ENCODE measurements at places on chromosomes 3 and 15.

DNA sequence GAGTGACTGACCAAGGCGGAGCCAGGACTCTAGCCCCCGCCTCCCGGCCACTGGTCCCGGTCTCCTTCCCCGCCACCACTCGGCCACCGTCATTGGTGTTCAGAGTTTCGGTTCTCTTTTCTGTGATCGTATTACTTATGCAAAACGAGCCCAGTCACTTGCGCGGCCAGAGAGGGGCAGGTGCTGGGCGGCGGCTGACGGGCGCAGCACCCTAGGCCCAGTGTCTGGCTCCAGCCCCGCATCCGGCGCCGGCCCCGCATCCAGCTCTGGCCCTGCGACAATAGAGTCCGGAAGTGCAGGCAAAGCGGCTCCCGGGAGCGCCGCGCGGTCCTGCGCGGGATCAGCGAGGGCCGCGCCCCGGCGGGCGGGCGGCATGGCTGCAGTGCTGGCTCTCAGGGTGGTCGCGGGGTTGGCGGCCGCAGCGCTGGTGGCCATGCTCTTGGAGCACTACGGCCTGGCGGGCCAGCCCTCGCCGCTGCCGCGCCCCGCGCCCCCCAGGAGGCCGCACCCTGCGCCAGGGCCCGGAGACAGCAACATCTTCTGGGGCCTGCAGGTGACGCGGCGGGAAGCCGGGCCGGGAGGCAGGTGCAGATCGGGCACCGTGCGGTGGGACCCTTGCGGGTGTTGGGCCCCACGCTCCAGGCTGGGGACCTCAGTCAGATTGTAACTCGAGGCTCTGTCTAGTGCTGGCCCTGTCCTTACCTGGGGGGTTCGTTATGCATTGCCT lies at the start of gene TMEM62:
TSS of gene TMEM62 (plus strand) at position 157 of the 727 bp plus-strand sequence. CDS start at position 374, 217 bp downstream.
- peak; percentile 60 for DNase-seq

DNA sequence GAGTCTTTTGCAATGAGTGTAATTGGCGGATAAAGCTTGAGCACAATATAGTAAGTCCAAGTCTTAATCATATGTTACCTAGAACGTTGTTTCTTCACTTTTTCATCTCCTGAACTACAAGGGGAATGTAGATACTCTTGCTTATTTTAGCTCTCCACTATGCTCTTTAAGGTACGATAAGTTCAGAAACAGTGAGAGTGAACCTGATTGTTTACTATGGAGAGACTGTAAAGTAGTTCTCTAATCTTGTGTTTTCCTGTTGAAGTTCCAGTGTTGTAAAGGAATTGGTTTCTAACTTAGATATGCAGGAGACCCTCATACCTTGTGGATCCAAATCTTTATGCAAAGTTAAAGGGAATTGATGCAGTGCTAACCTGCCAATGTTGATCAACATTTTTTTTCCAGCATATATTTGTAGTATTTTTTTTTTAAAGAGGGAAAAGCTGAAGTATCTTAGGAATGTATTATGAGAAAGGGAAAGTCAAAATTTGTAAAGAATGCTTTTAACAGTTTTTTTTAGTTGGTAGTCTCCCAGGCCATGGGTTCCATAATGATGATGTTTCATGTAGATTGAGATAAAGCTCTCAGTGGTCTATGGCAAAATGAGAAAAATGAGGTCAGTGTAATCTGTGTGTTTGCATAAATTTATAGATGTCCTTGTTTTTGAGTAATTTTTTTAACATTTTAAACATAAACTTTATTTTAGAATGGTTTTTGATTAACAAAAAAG lies 14.9 kb downstream of the ATP11B start:
- no peak for DNase-seq

GRCh38 chr3:411226-411625 lies 214.7 kb downstream of the CHL1 start:
- no peak for DNase-seq

DNA sequence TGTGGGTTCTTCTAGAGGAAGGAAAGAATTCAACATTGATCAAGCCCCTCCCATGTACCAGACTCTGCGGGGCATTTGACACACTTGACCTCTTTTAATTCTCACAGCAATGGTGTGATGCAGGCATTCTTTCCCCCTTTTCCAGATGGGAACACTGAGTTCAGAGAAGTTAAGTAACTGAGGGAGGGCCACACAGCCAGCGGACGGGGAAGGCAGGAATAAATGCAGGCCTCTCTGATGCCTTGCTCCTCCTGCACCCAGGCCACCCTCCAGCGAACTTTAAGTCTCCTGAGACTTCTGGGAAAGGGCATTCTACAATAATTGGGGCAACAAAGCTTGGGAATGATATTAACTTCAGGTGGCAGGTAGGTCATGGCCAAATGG lies 227.4 kb downstream of the UACA start:
- DNase-seq: no peak

DNA sequence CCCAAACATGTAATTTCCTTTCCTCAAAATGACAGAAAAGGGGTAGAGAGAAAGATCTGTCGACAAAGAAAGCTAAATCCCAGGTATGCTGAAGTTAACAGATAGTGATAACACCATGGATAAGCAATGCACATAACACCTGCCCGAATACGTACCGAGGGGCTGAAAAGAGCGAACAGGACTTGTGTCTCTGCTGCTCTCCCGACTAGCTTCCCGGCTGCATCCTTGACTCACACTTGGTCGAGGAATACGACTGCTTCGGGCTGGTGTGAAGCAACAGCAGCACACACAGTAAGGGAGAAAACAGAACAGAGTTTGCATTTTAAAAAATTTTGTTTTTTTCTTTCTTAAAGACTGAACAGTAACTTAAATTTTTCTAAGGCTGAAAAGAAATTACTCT lies 136.4 kb downstream of the CLASP2 start:
- no peak for DNase-seq

- no peak for DNase-seq
Measured at GRCh38 chr15:78242128-78242527, 7.8 kb upstream of the ACSBG1 start.

- peak; percentile 88 for DNase-seq
Measured at GRCh38 chr15:58331913-58332675, 99.7 kb upstream of the LIPC start.

DNA sequence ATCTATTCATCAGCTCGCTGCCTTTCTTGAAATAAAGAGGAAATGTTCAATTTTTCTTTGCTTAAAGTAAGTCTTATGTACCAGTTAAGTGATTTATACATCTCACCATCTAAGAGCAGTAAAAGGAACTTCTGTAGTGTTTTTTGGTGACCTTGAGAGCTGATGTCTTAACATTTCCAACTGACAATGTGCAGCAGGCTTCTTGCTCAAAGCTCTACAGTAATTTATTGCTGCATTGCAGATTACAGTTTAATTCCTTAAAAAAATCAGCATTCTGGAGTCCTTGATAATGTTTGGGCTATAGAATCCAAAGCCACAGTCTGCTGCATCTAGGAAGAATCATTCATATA lies 61.6 kb downstream of the DIPK2A start:
- DNase-seq: no peak

GRCh38 chr3:123653221-123653682 lies 68.4 kb upstream of the HACD2 start:
- DNase-seq: no peak

GRCh38 chr15:49096090-49096750 lies 50.0 kb upstream of the SECISBP2L start:
- DNase-seq: no peak

DNA sequence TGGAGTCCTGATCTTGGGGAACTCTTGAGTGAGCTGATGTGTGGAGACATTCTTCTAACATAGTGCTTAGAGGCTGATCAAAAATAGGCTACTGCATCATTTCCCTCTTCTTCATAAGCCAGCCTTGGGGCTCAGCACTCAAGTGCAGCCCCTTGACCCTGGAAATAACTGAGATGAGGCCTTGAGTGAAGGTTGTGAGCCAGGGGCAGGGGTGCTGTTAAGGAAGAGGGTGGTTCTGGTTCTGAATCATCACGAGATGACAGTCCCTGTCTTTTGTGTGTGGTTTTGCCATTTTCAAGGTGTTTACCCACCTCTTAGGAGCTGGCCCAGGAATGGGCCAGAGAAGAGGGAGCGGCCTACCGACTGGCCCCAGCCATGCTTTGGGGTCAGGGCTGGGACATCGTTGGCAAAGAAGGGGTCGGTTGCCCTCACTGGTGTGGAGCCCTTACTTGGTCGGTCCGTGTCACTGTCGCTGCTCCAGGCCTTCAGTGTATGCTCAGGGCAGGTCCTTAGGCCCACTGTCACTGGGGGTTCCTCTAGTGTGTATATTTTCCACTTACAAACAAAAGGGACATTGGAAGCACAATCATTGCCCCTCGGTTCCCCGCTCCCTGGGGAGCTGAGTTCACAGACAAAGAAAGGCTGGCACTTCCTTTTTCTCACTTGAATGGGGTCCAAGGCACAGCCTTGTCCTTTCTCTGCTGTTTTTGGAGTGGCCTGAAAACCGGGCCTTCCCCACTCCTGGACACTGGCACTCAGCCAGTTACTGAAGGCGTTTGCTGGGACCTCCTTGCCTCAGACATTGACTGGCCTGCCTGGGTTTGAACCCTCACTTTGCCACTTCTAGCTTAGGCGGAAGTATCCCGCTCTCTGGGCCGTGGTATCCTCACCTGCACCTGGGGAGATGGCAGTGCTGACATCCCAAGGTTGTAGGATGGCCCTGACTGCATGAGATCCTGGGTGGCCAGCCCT lies 46.6 kb downstream of the SLC6A6 start:
- no peak for DNase-seq

- DNase-seq: no peak
Measured at GRCh38 chr3:59997583-59997982, 947.8 kb upstream of the CFAP20DC start.

GRCh38 chr15:58410353-58410752 lies 21.4 kb upstream of the LIPC start:
- peak; percentile 7 for DNase-seq

DNA sequence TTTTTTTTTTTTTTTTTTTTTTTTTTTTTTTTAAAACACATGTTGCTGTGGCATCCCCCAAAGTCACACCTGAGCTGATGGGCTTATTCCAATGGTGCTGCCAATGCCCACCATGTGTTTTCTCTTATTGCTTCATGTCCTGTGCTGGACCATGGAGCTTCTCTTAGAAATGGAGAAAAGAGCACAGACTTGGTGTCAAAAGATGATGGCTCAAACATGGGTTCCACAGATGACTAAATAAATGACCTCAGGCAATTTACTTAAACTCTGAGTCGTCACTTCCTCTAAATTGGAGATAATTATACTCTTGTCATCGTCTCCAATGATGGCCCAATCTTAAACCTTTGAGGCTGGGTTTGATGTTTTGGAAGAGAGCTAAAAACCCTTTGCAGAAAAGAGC lies 28.1 kb downstream of the CHST2 start:
- DNase-seq: no peak

- DNase-seq: no peak
Measured at GRCh38 chr3:99506-99905, 97.1 kb upstream of the CHL1 start.

- no peak for DNase-seq
Measured at GRCh38 chr15:34335176-34336032, 2.2 kb downstream of the SLC12A6 start.

GRCh38 chr15:31843426-31844055 lies 186.8 kb upstream of the CHRNA7 start:
- no peak for DNase-seq

- DNase-seq: no peak
Measured at GRCh38 chr15:98599909-98600691, 48.2 kb upstream of the IGF1R start.
